HCT116 (cell line): ENCODE measurements at places on chromosomes 2 and 18. TPM values are rescaled to one million over a fixed set of nuclear protein-coding genes. Genes with fewer than 3 reads are reported as not detected.

DNA sequence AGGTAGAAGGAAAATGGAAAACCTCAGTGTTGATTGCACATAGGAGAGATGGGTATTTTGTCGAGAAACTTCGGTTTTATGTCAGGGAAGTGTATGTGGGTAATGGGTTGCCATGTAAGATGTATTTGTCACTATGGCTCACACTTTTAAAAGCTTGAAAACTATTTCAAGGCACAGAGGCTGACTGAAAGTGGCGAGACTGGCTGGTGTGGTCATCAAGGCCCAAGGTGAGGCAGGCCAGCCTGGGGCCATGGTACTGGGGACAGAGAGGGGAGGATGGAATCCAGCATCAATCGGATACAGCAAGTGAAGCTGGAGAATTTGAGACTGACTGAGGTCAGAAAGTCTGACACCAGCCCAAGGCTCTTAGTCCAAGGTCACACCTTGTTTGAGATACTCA lies 77.2 kb upstream of the MCFD2 start:
- DNase-seq, result no peak

GRCh38 chr2:29401994-29402393 lies 286.8 kb downstream of the CLIP4 start:
- no peak for DNase-seq

DNA sequence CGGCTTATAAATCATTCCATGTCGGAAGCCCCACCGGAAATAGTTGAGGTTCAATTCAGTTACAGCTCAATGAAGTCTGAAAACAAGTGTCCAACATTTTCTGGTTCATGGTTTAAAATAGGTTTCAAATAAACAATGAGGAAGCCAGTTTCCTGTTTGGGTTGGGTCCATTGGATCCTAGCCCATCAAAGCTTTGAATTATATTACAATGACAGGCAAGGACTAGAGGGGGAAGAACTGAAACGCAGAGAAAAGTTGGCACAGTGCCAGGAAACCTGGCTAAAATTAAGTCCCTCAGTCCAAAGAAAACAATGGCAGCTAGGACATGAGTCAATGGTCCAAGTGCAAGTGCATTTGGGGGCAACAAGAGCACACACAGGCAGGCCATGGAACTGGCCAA lies 32.0 kb downstream of the SLC14A1 start:
- DNase-seq, result no peak

- DNase-seq, result no peak
Observed at GRCh38 chr2:66432801-66433694, 1.9 kb upstream of the MEIS1 start.

- peak; percentile 26 for DNase-seq
Observed at GRCh38 chr18:50659091-50660003, 99.5 kb downstream of the MAPK4 start.

DSG4 gene
- 0.07 TPM for total RNA-seq

- no peak for DNase-seq
Observed at GRCh38 chr2:146844226-146844990, 1000.4 kb upstream of the ACVR2A start.

- DNase-seq, result no peak
Observed at GRCh38 chr2:11508279-11508678, 25.6 kb upstream of the GREB1 start.

GRCh38 chr2:74653589-74653984 lies 460 bp upstream of the SEMA4F start:
- no peak for DNase-seq

ZAP70 gene
- total RNA-seq, result 0.91 TPM

DNA sequence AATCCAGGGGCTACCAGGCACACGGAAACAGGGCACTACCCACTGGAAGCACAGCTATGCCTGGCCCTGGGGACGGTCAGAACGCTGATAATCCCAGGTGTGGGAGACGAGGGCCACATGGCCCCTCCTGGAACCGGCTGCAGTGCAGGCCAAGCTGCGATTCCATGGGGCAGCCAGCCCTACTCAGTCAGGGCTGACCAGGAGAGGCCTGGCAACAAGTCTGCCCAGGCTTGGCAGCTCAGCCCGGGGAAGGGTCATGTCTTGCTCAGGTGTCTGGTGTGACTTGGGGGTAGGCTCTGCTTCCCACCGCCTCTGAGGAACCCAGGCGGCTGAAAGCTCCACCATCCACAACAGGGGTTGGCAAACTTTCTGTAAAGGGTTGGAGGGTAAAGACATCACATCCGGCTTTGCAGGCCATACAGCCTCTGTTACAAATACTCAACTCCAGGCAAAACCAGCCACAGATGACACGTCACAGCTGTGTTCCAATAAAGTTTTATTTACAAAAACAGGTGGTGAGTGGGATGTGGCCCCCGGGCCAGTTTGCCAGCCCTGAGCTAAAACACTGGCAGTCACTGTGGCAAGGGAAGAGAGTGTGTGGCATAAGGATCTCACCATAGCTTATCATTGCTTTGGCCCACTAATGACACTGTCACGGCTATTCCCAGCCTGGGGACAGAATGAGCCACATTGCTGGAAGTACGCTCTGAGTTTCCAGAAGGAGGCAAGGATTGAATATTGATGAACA lies 85.2 kb downstream of the NDUFA10 start:
- DNase-seq, result no peak

DNA sequence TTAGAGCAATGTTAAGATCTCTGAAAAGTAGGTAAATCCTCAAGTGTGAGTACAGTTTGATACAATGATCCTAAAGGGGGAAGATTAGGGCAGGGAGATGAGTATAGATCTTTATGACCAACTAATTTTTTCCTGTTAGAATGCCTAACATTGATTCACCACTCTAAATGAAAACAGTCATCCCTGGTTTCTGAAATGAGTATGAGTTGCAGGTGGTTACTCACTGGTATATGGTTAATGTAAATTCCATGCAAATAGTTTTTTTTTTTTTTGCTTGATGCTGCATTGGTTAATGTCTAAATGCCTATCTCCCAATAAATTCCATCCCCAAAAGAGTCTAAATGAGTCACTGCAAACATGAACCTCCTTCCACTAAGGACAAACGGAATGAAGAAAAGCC lies 55.0 kb upstream of the SERPINB2 start:
- DNase-seq, result no peak

CYS1 gene
- total RNA-seq, result 3.7 TPM

DNA sequence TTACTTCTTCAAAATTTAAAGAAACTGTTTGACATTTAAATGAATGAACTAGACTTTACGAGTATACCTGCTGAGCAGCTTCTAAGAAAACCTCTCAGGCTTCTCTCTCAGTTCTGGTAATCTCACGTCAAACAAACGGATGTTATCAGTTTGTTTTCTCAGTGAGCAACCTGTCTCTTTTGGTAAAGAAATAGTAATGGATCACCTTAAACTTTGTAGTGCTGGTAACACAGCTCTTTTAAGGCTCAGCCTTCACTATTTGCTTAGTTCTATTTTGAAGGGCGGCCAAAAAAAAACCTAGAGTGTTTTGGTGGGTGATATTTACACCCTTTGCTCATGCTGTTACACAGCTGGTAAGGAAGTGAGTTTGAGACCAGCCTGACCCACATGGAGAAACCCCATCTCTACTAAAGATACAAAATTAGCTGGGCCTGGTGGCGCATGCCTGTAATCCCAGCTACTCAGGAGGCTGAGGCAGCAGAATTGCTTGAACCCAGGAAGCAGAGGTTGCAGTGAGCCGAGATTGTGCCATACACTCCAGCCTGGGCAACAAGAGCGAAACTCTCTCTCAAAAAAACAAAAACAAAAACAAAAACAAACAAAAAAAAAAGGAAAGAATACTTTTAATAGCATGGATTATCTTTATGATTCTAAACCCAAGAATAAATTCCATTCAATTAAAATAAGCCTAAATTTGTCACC lies 15.9 kb downstream of the FN1 start:
- DNase-seq, result no peak

- DNase-seq, result no peak
Observed at GRCh38 chr2:144501118-144501517, 18.8 kb downstream of the ZEB2 start.

DNA sequence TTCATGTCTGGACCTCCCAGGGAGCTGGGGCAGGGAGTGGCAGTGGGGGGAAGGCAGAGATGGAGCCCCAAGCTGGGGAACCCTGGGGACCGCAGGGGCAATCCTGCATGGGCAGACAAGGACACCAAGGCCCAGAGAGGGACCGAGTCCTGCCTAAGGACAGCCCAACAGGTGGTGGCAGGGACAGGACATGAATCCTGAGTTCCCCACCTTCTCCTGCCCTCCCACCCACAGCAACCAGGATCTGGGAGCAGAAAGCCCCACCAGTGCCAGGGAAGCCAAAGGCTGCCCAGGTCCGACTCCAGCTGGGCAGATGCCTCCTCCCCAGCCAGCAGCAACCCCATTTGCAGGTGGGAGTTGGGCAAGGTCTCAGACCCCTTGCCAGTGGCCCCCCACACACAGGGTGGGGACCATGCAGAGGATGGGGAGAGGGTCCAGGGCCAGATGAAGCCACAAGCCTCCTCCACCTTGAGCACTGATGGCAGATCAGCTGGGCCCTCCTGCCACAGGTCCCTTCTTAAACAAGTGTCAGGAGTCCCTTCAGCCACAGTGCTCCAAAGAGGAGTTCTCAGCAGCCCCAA lies 6.3 kb downstream of the ADRA2B start:
- no peak for DNase-seq

GRCh38 chr2:60569680-60570111 lies 16.2 kb upstream of the BCL11A start:
- DNase-seq, result no peak

GRCh38 chr2:188382107-188382506 lies 90.4 kb downstream of the GULP1 start:
- DNase-seq, result no peak

- no peak for DNase-seq
Observed at GRCh38 chr2:204696124-204696523, 150.8 kb downstream of the PARD3B start.

- no peak for DNase-seq
Observed at GRCh38 chr2:47656715-47657600, 126.0 kb upstream of the MSH6 start.

GRCh38 chr2:37775908-37776250 lies 104.4 kb upstream of the CDC42EP3 start:
- no peak for DNase-seq

ATP8B1 gene
- total RNA-seq, result 15.9 TPM

NEU2 gene
- not detected for total RNA-seq
